Kasumi-1 (cell line): ENCODE measurements at places on chromosomes 4 and X.

- peak; percentile 27 for DNase-seq
These were observed 18.5 kb upstream of the CXCL3 start for GRCh38 chr4:74056858-74057562.

DNA sequence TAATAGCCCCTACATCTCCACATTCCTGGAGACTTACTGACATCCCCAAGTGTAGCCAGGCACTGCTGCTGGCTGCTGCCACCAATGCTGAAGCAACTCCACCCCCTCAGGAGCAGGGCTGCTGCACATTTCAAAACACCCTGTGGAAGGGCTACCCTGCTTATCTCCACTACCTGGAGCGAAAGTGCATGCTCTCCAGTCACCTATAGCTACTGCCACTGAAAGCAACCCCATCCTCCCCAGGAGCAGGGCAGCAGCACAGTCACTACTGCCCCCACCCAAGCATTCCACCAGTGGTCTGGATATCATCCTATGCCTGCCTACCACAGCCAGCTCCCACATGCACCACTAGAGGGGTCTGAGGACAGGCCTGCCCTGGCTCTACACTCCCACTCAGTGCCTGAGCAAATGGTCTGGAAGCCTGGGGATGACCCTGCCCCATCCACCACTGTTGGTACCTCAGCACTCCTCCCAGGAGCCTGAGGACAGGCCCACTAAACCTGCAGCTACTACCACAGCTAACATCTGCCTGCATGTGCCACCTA lies 55.3 kb downstream of the MANBA start:
- DNase-seq, result no peak

GRCh38 chr4:90071289-90072235 lies 55.6 kb upstream of the CCSER1 start:
- peak; percentile 77 for DNase-seq

DNA sequence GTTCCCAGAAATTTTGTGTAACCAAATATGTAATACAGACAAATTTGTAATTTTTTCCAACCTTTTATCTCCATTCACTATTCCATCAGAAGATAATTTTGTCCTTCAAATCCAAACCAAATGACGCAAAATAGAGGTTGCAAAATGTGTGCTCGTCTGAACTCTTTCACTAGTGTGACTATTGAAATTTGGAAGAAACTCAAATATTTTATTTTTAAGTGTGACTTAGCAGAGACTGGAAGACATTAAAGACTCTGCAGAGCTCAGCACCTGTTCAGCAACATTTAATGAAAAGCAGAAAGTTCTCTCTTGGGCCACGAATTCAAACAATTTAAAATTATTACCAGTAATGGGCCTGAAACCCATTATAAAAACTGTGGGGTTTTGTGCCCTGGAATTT lies 30.0 kb upstream of the APELA start:
- no peak for DNase-seq

DNA sequence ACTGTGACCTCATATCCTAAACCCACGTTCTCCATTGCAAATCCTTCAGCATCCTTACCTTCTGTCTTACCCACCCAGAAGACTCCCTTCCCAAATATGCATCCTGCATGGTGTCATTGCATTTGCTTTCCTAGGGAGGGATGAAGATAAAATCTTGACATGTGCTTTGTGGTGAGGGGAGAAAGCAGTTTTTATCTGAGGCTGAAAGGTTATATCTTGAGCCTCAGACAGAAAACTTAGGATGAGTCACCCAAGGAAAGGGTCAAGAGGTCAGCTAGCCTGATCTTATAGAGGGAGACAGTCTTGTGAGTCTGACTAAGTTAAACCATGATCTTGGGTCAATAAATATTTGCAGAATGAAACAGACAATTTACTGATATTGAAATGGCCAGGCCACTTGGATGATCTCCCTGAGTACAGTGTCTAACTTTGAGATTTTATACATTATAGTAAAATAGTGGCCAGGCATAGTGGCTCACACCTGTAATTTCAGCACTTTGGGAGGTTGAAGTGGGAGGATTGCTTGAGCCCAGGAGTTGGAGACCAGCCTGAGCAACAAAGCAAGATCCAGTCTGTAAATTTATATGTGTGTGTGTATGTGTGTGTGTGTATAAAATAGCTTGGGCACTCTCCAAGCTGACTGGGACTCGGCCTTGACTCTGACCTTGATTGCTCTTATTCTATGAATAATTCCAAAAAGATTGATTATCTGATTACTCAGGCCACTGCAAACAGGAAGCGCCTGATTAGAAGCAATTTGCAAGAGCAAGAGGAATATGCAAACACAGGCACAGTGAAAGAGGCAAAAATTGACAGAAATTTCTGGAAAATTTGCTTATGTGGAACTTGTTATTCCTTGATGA lies 15.4 kb upstream of the FAM9C start:
- DNase-seq, result no peak

DNA sequence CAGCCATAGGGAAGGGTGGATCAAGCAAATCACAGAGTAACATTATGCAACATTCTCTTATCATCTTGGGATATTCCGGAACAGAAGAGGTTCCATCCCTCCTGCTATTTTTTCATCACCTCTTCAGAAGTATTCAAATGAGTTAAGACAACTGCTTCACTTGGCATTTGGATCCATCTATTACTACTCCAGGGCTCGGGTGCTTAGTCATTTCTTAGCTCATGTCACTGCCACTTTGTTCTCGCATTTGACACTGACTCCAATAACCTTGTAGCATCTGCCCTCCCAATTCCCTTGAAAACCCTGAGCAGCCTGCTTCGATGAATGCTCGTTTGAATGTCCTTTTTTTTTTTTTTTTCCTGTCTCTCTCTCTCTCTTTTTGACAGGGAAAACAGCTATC lies 114.9 kb downstream of the PPARGC1A start:
- DNase-seq, result no peak

GRCh38 chr4:103108542-103108941 lies 8.9 kb upstream of the BDH2 start:
- DNase-seq, result no peak

DNA sequence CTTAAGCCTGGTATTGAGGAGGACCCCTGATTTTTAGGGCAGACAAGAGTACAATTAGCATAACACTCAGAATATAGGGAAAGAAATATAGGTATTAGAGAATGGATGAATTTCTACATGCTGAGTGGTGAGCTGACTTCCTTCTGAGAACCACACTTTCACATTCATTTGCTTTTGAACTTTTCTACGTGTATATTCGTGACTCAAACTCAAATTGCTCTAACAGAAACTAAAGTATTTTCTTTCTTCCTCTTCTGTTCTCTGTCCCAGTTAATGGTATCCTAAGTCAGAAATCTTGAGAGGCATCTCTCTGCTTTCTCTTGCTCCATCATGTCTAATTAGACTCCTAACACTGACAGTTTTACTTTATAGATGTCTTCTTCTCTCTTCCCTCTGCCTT lies 103.2 kb upstream of the CITED1 start:
- DNase-seq, result no peak

DNA sequence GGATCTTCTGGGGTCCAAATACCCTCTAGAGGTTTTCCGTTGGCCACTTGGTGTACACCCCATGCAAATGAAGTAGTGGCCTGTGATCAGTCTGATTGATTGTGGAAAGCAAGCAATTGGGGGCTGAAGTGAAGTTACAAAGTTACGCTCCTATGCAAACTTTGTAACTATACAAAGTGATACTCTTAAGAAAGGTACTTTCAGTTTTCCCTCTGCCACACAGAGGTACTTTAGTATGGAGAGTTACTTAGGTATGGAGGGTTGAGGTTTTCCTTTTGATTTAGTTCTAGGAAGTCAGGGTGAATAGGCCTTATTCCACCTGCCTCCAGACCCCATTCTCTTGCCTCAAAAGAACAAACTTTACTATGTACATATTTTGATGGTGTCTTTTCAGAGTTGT lies 28.7 kb downstream of the STAG2 start:
- DNase-seq, result no peak

DNA sequence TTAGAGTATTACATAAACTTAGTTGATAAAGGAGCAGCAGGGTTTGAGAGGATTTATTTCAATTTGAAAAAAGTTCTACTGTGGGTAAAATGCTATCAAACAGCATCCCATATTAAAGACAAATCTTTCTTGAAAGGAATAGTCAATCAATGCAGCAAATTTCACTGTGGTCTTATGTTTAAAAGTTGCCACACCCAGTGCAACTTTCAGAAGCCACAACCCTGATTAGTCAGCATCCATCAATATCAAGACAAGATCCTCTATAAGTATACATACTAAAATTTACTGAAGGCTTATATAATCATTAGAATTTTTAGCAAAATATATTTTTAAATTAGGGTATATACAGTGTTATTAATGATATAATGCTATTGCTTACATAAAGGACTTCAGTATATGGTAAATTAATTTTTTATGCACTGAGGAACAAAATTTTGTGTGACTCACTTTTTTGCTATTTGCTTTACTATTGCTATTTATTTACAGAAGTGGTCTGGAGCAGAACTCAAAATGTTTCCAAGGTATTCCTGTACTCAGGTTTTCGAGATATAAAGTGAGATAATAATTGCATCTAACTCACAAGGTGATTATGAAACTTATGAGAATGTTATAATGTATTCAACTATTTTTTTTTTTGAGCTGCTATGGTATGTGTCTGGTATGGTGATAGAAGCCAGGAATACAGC lies 1127.6 kb downstream of the ADGRL3 start:
- no peak for DNase-seq

GRCh38 chr4:154456240-154456639 lies 35.4 kb downstream of the DCHS2 start:
- DNase-seq, result no peak

- DNase-seq, result peak; percentile 52
These were observed 702 bp downstream of the TSPAN5 start for GRCh38 chr4:98657531-98658286.

- no peak for DNase-seq
These were observed 159.7 kb downstream of the ARHGAP10 start for GRCh38 chr4:147891476-147892115.

- no peak for DNase-seq
These were observed 1049.9 kb upstream of the TENM3 start for GRCh38 chr4:181193131-181193930.

DNA sequence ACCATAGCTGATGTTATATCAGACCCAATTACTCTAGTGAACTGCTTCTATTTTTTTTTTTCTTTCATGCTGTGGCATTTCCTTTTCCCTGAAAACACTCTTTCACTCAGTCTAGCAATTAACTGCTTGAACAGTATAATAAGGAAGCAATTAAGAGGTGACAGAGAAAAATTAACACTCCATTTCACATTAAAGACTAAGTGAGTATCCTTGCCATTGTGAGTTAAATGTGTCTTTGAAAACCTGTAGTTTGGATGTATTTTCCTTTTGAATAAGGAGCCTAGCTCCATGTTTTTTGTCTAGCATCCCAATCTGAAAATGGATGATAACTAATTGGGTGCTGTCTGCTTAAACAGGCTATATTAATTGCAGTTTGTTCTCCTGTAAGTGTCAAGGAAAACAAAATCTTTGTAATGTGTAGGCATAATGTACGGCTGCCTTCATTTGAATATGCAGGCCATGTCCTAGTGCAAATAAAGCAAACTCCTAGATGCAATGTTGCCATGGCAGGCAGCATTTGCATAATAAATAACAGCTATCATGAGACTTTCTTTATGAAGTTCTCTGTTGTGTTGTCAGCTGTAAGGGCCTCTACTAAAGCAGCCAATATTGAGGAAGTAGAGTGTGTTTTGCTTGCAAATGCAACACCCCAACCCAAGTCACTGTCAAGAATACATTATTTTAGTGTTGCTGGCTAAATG lies 416.7 kb downstream of the ZIC3 start:
- DNase-seq, result no peak

GRCh38 chr4:84971319-84971932 lies 4.9 kb upstream of the WDFY3 start:
- peak; percentile 90 for DNase-seq

DNA sequence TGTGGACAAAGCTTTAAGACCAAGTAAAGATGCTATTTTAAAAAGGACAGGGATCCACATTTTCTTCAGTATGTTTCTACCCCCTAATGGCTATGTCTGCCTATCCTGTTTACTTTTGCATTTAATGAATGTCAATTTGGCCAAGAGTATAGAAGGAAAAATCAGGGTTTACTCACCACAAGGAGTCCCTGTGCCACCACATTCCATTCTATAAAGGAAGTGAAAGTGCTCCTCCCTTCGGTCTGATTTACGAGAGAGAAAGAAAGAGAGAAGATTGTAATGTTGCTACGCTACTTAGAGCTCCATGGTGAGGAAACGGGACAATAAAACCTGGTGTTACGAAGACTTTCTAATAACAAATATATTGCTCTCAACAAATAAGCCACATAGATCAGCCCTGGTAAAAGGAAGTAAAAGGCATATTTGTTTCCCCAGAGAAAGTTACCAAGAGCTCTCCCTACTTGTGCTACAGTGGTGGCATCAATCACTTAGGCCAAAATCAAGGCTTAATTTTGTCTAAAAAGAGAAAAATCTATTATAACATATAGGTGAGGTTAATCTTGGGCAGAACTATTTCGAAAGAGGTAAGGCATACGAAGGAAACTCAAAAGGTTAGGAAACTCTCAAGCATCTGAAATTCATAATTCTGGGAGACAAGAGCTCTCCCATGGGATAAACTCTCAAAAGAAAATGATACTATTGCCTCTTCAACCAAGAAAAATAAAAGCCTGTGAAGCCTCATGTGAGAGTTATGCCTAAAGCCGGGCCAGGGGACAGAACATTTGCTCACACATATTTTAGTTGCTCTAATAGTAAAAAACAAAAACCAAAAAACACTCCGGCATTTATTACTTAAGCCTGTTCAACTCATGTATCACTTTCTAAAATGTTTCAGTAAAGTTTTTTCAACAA lies 29.5 kb downstream of the TAPT1 start:
- DNase-seq, result no peak

GRCh38 chr4:152328582-152328981 lies 207.3 kb downstream of the FBXW7 start:
- no peak for DNase-seq

- no peak for DNase-seq
These were observed 40.7 kb downstream of the FAM184B start for GRCh38 chr4:17740702-17741101.

- no peak for DNase-seq
These were observed 395.7 kb downstream of the RAPGEF2 start for GRCh38 chr4:159498446-159499115.

GRCh38 chrX:14927401-14927800 lies 54.2 kb downstream of the MOSPD2 start:
- DNase-seq, result no peak

DNA sequence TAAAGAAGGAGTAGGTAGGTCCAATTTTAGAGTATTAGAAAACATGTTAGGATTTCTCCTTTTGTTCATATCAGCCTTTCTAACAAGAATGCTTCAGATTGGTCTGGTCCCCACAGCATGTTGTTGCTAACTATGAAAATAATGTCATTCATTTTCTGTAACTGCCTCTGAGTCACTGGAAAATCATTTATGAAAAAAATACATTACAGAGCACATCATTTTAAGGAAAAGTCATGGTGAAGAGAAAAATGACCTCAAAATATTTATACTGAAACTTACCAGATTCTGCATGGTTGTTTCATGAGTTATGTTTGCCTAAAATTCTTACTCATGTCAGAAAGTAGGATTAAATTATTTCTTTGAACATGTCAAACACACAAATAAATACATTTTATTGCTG lies 35.2 kb downstream of the DTHD1 start:
- no peak for DNase-seq

GRCh38 chr4:159284113-159284512 lies 181.2 kb downstream of the RAPGEF2 start:
- DNase-seq, result no peak
